ENCODE measurements at places on chromosomes 1 and 21.
A peak's percentile ranks its signal among the peaks of the same experiment; 100 is the strongest.

- DNase-seq, result no peak
These were observed 4.9 kb upstream of the BRWD1 start for GRCh38 chr21:39318091-39318959.

GRCh38 chr1:58861506-58861905 lies 77.7 kb upstream of the JUN start:
- no peak for DNase-seq

DNA sequence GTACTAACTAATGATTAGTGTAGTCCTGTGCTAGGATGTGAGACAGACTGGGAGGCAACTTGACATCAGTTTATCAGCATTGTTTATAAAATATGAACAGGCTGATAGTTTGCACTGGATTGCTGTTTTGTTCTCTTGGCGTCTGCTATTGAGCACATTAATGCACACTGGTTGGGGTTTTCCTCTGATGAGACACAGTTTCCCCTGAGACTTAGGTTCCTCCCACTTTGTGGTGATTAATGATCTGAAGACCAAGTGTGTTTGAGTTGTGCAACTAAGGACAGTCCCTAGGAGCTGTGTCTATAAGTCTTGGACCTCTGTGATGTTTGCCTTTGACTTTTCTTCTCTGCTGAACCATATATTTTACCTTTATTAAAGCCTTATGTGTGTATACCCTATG lies 1015.4 kb downstream of the AMY1C start:
- no peak for DNase-seq

- no peak for DNase-seq
These were observed 18.7 kb upstream of the FMO2 start for GRCh38 chr1:171166361-171166760.

GRCh38 chr1:50415235-50416149 lies 7.8 kb downstream of the DMRTA2 start:
- DNase-seq, result no peak

DNA sequence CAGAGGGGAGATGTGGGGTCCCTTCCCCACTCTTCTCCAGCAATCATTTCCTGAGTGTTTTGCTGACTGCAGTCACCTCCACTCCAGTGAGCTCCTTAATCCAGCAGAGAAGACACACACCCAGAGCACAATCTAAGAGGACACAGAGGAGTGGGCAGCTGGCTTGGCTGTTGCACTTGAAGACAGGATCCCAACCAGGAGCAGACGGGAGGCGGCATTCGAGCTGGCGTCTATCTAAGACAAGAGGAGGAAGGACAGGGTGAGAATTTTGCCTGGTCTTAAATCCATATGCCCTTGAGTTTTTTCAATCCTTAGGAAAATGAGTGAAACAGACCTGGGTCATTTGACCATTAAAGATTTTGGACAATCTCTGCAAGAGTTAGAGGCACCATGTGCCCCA lies 56.1 kb upstream of the SIM2 start:
- DNase-seq, result no peak

- DNase-seq, result peak; percentile 99
These were observed 15.9 kb upstream of the IFNAR1 start for GRCh38 chr21:33308586-33309490.

- DNase-seq, result no peak
These were observed 36.2 kb downstream of the PTP4A2 start for GRCh38 chr1:31901838-31902509.

- no peak for DNase-seq
These were observed 67.6 kb downstream of the RGS13 start for GRCh38 chr1:192703283-192704206.

DNA sequence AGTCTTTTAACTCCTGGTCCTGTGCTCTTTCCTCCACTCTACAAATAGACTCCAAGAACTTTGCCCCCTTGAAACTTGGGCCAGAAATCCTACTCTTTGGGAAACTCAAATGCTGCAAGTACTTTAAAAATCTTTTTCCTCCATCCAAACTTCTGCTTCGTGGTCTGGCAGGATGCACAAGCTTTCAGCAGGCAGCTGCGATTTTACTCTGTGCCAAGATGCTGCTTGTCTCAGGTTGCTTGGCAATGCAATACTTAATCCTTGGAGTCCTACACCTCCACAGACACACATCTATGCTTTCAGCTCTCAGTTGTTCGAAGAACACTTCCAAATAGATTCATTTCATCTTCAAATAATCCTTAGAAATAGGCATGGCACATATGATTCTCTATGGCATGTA lies 435.3 kb upstream of the USP24 start:
- no peak for DNase-seq

- no peak for DNase-seq
These were observed 1.8 kb downstream of the SH2D5 start for GRCh38 chr1:20730690-20731056.

DNA sequence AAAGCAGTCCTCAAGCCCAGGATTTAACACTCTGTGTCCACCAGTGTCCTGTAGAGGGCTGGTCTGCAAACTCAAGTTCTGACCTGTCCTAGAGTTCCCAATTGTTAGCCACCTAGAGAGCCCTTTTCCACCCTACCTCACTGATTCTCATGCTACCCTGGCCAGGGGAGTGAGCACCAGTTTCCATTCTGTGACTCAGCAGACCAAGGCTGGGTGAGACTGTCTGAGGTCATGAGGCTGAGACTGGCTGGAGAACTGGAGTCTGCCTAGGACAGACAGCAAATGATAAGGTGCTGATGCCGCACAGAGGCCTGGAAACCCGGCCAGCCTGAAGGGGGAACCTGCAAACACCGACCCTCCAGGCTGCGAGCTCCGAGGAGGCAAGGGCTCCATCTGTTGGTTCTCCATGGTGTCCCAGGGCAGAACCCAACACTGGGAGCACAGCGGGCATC lies 13.7 kb downstream of the GLIS1 start:
- DNase-seq, result no peak

DNA sequence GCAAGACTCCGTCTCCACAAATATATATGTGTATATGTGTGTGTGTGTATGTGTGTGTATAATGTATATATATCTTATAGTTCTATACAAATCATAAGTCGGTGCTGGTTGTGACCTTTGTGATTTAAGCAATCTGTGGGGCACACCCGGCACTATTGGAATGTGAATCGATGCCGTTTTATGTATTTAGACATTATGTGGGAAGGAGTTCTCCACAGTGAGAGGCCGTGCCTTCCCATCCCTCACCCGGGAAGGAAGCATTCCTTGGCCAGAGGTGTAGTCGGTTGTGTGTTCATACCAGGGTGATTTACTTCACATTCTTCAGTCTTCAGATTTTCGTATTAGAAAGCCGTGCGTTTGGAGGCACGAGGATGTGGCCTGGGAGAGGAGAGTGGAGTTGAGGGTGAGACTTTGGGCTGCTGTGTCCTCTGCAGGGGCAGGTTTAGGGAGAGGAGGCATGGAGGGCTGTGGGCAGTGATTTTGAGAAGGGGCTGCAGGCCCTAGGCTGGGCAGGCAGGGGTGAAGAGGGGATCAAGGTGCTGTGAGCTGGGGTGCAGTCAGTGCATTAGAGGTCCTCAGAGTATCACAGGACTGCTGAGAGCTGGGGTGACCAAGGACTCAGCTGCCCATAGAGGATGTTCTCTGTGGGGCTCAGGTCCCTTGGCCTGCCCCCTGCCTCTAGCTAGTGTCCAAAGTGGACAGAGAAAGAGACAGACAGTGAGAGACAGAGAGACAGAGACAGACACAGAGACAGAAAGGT lies 57.7 kb downstream of the TRIM11 start:
- DNase-seq, result no peak

- no peak for DNase-seq
These were observed 54.9 kb downstream of the KLHDC7A start for GRCh38 chr1:18535391-18536210.

- DNase-seq, result no peak
These were observed 33.5 kb downstream of the NEK2 start for GRCh38 chr1:211641942-211642341.

- DNase-seq, result no peak
These were observed 42.1 kb upstream of the CFHR3 start for GRCh38 chr1:196732526-196732925.

GRCh38 chr1:12153181-12153785 lies 13.5 kb upstream of the TNFRSF1B start:
- no peak for DNase-seq

GRCh38 chr21:44615466-44615865 lies 3.6 kb downstream of the KRTAP10-8 start:
- DNase-seq, result no peak

GRCh38 chr1:106447466-106447865 lies 609.0 kb upstream of the PRMT6 start:
- no peak for DNase-seq

DNA sequence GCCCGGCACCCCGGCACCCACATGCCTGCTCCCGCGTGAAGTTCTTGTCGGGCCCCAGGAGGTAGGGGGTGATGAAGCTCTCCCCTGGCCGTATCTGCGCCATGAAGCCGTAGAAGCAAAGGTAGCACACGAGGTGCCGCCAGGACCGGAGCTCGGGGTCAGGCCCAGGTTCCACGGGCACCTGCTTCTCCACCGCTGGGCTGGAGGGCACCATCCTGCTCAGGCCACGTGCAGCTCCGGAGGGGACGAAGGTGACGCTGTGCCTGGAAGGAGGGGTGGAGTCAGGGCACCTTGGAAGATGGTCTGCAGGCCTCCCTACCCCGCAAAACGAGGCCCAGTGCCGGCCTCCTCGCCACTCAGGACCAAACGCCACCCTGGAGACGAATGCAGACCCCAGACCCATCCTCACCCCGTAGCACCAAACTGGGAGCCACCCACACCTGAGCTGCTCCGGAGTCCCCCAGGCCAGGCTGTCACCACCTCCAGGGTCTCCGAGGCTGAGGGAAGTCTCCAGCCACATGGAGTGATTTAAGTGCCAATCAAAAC lies 4.4 kb downstream of the SLC19A1 start:
- DNase-seq, result no peak

GRCh38 chr21:15343066-15343465 lies 278.3 kb upstream of the NRIP1 start:
- DNase-seq, result no peak

DNA sequence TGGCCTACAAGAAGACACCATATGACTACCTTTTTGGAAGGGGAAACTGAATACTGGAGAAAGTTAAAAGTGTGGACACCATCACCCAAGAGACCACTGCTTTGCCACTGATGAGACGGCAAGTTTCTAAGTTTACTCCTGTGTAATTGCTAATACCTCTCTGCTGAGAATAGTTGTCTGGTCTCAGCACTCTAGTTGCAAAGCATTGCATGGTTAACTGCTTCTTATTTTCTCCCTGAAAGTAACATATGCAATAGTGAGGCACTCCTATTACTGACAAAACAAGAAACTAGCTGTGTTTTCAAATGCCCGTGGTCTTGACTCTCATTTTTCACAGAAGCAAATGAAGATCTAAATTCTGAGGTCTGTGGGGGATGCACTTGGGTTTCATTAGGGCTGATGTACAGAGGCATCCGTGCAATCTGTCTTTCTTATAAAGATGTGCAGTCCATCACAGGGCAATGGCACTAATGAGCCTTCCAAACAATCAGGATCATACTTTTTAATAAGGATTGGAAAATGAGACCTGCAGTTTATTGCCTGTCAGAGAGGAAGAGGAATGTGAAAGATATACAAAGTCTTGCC lies 62.9 kb downstream of the IFI44 start:
- DNase-seq, result no peak

GRCh38 chr1:241600496-241600901 lies 39.7 kb downstream of the CHML start:
- DNase-seq, result no peak

- DNase-seq, result no peak
These were observed 65.3 kb downstream of the VAV3 start for GRCh38 chr1:107899655-107900054.

DNA sequence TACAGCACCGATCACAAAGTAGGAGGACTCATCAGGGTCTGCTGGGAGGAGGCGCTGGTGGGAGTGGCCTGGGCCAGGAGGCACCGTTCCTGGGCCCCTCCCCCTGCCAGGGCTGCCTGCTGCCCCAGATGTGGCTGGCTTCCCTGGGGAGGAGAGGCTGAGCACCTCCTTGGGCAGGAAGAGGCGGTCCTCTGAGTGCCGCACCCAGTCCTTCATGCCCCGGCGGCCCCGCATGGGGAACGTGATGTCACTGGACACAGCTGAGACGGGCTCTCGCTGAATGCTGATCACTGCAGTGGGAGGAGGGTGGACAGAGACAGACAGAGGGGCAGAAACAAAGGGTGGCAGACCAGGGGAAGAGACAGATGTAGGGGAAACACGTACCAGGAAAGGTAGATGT lies 24.8 kb downstream of the ADGRB2 start:
- peak; percentile 70 for DNase-seq

- DNase-seq, result no peak
These were observed 393.7 kb downstream of the HLX start for GRCh38 chr1:221272940-221273339.

- no peak for DNase-seq
These were observed 49.1 kb upstream of the BCL9 start for GRCh38 chr1:147492207-147492606.

- no peak for DNase-seq
These were observed 2.6 kb downstream of the TUFT1 start for GRCh38 chr1:151542710-151543129.

DNA sequence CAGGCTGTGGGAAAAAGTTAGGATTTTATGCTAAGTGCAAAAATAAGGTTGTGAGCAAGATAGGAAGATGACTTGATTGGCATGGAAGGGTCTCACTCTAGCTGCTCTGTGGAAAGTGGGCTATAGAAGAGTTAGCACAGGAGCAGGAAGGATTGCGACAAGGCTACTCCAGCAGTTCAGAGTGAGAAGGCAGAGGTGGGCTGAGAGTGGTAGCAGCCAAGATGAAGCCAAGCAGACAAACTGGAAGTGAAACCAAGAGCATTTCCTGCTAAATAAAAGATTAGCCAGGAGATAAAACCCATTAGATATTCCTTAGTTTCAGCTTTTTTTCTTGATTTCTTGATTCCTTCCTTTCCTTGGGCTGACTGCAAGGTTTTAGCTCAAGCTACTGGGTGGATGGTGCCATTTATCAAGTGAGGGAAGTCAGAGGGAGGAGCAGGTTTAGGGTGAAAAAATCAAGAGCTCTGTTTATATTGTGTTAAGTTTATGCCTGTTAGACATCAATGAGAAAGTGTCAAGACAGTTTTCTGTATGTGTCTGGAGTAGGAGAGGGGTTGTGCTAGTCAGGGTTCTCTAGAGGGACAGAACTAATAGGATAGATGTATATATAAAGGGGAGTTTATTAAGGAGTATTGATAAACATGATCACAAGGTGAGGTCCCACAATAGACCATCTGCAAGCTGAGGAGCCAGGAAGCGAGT lies 33.1 kb upstream of the ZNF644 start:
- DNase-seq, result no peak

- no peak for DNase-seq
These were observed 717 bp downstream of the B4GALT3 start for GRCh38 chr1:161176468-161177111.

DNA sequence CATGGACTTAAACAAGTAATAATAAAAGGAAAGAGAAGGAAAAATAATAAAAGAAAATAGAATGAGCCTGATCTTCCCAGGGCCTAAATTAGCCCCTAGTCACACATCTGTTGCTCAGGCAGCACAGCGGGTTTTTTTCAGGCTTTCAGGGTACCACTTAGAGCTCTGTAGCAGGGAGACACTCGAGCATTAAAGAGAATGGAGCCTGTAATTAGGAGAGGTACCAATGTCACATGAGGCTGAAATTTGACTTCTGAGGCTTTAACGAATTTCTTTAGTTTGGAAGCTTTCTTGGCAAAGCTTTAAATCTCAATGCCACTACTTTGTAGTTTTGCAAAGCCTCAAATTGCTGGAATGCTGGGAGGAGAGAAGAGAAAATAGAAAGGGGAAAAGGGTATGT lies 116.3 kb downstream of the AK5 start:
- no peak for DNase-seq
